ENCODE measurements at places on chromosomes 1 and 21.

- no peak for DNase-seq
These were observed 19.1 kb downstream of the RPAP2 start for GRCh38 chr1:92317836-92318493.

GRCh38 chr1:33097137-33097611, 16.2 kb downstream of the AZIN2 start:
- no peak for DNase-seq

- DNase-seq: no peak
These were observed 369.6 kb upstream of the ADGRL4 start for GRCh38 chr1:79376106-79376505.

- DNase-seq: no peak
These were observed 19.1 kb upstream of the SLC5A9 start for GRCh38 chr1:48203287-48203900.

Measured in lung (tissue), 17 donors.